ENCODE measurements at places on chromosomes 16 and 17.

- peak; percentile 70 for DNase-seq
Observed at GRCh38 chr16:68086860-68087268, 1.7 kb downstream of the NFATC3 start.

DNA sequence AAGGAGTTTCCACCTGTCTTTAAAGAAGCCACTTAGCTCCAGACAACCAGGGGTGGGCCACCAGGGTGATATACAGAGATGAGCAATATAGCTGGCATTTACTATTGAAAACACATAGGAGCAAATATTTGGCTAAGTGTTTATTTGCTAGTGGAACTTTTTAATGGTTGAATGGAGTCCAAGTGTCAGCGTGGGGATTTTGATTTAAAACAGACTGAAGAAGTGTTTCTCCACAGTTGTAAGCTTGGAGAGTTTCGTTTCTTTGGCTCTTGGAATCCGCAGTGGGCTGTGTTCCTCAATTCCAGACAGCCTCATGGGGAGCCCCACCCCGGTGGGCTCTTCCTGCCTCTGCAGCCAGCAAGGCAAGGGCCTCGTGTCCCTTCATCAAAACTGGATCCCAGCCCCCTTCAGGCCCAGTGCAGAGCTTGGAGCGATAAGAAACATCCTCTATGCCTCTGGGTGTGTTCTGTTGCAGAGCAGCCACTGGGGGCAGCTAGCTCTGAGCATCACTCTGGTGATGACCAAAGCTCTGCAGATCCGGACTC, 36.1 kb downstream of the NOG start:
- peak; percentile 48 for DNase-seq

- no peak for DNase-seq
Observed at GRCh38 chr16:14658063-14658462, 25.3 kb downstream of the BFAR start.

DNA sequence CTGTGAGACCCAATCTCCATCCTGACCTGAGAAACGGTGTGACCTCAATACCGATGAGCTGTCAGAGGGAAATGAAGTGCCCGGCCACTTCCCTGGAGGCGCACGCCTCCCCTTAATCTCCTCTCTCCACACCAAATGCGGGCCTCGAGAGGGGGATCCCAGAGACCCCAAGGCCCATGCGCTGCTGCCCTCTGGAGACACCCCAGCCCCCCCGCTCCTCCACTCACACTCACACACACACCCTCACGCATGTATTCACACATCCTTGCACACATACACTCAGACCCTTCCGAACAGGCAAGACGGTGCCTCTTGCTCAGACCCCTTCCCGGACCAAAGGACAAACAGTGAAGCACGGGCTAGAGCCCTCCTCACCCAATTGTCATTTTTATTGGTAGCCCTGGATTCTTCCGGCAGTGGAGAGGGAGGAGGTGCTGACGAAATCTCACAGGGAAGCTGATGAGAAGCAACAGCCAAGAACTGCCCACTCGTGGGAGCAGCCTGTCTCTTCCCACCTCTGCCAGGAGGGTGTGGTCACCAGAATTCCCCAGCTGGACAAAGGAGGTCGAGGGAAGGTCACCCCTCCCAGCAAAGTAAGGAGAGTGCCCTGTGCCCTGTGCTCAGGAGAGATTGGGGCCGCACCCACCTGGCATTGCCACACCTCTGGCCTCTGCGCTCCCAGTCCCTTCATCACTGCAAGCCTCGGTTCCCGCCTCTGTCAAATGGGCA, 136.0 kb upstream of the TNRC6C start:
- no peak for DNase-seq

DNA sequence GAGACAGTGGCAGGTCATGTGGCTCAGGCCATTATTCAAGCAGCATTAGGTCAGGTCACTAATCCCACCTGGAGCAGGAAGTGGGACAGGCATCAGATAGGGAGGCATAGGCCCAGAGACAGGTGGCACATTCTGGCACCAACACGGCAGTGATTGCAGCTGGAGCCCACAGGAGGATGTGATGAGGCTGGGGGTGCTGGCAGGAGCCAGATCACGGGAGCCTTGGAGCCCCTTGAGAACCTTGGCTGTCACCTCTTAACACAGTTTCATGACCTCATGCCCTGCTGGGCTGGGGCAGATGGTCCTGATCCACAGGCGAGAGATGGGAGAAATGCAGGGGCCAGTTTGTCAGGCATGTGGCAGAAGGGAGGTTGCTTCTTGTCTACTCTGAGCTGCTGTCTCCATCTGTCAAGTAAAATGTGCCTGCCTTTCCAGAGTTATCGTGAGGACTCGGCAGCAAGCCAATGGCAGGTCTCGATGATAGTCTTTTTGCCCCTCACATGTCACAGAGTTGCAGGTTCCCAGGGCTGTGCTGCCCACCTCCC, 109.6 kb downstream of the CLEC16A start:
- no peak for DNase-seq

DNA sequence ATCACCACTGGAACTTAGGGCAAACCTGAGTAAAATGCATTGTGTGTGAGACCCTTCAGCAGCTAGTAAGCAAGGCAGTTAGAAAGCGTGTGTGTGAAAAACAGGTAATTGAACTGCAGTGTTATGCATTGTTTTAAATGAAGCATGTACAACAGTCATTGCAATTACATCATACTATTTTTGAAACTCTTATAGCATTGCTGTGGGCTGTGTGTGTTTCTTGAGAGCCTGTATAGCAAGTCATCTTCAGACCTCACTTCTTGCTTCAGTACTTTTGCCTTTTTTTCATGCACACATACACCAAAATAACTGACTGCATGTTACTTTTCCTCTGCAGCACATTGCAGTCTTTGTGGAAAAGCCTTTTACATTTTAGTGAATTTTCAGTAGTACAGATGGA, 19.2 kb downstream of the PTRH2 start:
- peak; percentile 32 for DNase-seq

DNA sequence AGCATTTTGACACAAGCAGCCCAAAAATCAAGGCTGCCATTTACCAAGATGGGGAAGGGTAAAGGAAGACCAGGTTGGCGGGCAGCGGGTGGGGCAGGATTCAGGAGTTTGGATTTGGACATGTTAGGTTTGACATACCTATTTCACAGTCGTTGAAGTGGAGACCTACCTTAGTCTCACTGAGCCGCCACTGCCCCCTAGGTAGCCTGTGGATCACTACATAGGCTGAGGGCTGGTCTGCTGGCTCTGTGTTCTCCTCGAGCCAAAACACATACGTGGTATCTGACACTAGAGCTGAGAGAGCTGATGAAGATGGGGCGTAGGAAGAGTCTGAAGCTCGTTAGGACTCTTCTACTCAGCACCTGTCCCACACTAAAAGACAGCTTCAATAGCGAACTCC, 115.1 kb downstream of the HIC1 start:
- no peak for DNase-seq

DNA sequence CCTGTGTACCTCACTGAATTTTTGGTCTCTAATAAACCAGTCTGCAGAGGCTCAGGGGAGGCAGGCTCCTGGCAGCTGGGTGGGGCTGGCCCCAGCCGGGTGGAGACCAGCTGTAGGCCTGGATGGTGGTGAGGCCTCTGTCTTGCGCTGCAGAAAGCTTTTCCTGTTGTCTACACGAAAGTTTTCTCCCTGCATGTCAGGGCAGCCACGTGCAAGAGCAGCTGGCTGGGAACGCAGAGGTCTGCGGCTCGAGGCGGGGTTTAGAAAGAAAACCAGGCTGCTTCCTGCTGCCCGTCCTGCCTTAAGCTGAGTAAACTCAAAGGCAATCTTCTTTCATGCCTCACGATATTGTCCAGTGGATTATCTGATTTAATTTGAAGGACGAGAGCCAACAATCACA, 2.4 kb downstream of the SERPINF1 start:
- no peak for DNase-seq

DNA sequence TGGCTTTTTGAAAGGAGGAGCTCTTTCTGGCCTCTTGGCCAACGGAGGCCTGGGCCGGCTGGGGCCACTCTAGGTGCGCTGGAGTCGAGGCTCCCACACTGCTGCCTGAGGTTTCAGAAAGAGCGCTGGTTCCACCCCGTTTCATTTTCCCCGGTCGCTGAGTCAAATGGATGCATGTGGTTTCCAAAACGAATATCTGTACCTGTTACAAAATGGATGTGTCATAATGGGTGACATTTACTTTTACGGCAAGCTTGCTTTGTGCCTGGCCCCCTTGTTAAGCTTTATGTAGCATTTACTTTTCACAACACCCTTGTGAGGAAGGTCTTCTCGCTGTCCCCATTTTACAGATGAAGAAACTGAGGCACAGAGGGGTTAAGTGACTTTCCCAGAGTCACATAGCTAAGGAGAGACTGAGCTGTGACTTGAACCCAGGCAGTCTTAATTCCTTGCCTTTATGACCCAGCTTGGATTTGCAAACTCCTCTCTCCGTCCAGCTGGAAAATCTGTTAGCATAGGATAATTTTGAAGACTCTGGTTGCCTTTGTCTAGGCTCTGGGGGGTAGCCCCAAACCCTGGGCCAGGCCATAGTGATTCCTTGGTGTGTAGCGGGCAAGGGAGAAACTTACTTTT, 10.6 kb downstream of the KSR1 start:
- DNase-seq = no peak

GRCh38 chr16:87845213-87845612, 24.1 kb downstream of the SLC7A5 start:
- DNase-seq = no peak
